ENCODE measurements at places on chromosomes 4 and X. TPM values are rescaled to one million over a fixed set of nuclear protein-coding genes. Genes with fewer than 3 reads are reported as not detected.

DNA sequence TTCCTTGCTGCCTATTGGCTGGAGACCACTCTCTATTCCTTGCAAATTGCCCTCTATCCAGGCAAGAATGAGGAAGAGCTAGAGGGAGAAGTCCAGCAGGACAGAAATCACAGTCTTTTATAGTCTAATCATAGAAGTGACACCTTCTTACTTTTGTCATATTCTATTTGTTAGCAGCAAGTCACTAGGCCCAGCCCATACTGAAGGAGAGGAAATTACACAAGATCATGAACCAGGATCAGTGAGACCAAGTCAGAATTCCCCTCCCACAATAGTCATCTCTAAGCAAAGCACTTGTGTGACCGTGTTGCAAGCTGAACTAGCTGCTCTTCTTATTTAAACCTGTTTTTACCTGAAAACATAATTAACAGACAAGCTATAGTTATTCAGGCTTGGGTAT, 317.7 kb downstream of the INPP4B start:
- H3K4me1 ChIP-seq, result no peaks in the 10 kb centered on the region
- H3K27me3 ChIP-seq, result no peaks in the 10 kb centered on the region
- no peak overlapping the region for H3K4me3 ChIP-seq
- H3K27ac ChIP-seq, result no peak overlapping the region
- no peak for DNase-seq

The KLHL34 gene
- 0.35 TPM for total RNA-seq

DNA sequence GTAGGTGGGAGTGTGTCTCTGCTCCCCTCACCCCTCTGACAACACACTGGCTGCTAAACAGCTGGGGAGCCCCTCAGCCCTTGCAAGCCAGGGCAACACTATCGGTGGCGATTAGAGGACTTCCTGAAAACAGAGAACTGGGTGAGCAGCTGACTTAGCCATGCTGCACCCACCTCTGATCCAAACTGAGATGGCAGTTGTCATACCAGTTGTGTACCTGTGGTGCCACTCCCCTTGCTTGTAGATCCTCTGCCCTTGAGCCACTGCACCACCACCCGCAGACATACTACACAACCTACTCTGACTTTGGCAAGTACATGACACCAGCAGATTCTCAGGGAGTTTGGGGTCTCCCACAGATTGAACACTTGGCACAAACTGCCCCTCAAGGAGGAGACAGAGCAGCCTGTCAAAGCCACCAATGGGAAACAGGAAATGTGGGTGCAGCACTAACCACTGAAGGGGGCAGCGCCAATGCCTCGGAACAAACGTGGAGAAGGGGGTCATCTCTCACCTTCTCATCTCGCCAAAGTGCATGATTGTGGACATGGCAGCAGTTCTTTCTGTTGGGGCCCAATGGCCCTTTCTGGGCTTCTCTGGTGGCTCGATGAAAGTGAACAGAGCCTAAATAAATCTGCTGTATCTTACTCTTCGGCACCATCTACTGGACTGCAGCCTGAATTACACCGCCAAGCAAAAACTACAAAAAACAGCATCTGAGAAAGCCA, 119.8 kb downstream of the NEK1 start:
- H3K27me3 ChIP-seq, result no peaks in the 10 kb centered on the region
- no peaks in the 10 kb centered on the region for H3K36me3 ChIP-seq
- DNase-seq, result no peak
- no peaks in the 10 kb centered on the region for H3K4me1 ChIP-seq
- H3K27ac ChIP-seq, result no peak overlapping the region

GRCh38 chr4:185797596-185798338, 14.2 kb downstream of the SORBS2 start:
- no peak for DNase-seq
- no peaks in the 10 kb centered on the region for H3K4me1 ChIP-seq

DNA sequence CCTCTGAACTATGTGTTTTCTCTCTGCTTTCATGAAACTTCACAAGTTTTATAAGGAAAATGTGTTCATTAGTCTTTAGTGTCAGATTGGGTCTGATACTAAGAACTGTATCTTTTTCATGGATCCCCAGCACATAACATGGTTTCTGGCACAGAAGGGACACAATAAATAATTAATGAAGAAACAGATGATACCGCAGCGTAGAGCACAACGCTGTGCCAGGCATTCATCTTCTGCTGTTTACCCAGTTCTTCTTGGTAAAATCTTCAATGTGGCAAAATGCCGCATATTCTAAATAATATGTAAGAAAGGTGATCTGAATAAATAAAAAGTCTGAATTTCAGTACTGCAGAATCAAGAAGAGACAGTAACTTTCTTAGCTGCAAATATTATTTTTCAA, 12.3 kb downstream of the SCARB2 start:
- no peak for DNase-seq
- H3K27me3 ChIP-seq, result no peaks in the 10 kb centered on the region
- no peak overlapping the region for H3K27ac ChIP-seq
- no peaks in the 10 kb centered on the region for H3K36me3 ChIP-seq
- peaks cover 23% of the 10 kb centered on the region for H3K4me1 ChIP-seq

The PPAT gene
- 58.5 TPM for total RNA-seq

- no peak for DNase-seq
- no peak overlapping the region for H3K4me3 ChIP-seq
- no peaks in the 10 kb centered on the region for H3K27me3 ChIP-seq
- no peak overlapping the region for H3K27ac ChIP-seq
- H3K36me3 ChIP-seq, result no peaks in the 10 kb centered on the region
- H3K4me1 ChIP-seq, result no peaks in the 10 kb centered on the region
Observed at GRCh38 chr4:141248029-141248428, 27.3 kb downstream of the ZNF330 start.

The MAGEB1 gene
- not detected for total RNA-seq

GRCh38 chr4:97911236-97911906, 231.9 kb downstream of the STPG2 start:
- DNase-seq, result no peak
- H3K27me3 ChIP-seq, result no peaks in the 10 kb centered on the region
- no peaks in the 10 kb centered on the region for H3K36me3 ChIP-seq
- no peak overlapping the region for H3K4me3 ChIP-seq

- H3K4me3 ChIP-seq, result no peak overlapping the region
- H3K4me1 ChIP-seq, result no peaks in the 10 kb centered on the region
- H3K27me3 ChIP-seq, result no peaks in the 10 kb centered on the region
- no peak for DNase-seq
- no peak overlapping the region for H3K27ac ChIP-seq
Observed at GRCh38 chrX:10648614-10649013, 28.2 kb upstream of the MID1 start.
